Left lung (tissue), 14 donors: ENCODE measurements at places on chromosomes 5 and 9. TPM values are rescaled to one million over a fixed set of nuclear protein-coding genes. Genes with fewer than 3 reads are reported as not detected.

Gene COL15A1
- 42.7 TPM for total RNA-seq

Gene INSYN2B
- total RNA-seq: 0.10 TPM

Gene GKAP1
- total RNA-seq: 4.4 TPM

Gene KIF4B
- total RNA-seq: 0.05 TPM

Gene IL5
- total RNA-seq: not detected

DNA sequence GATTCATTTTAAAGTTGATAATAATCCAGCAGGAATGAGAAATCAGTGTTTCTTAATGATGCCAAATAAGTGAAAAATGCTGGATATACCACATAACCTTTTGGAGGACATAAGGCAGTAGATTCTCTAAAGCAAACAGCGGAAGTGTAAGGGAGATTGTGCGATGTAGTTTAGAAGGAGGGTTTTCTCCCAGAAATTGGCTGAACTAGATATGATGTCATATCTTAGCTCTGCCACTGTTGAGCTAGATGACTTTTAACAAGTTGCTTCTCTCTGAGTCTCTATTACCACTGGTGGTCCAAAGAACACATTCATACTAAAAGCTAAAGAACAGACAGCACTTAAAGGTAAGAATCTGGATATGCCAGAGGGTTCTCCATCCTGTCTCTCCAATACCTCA lies 107.0 kb downstream of the NR6A1 start:
- H3K27ac ChIP-seq: no peak overlapping the region
- H3K4me3 ChIP-seq: no peak overlapping the region
- no peaks in the 10 kb centered on the region for H3K36me3 ChIP-seq
- H3K4me1 ChIP-seq: peaks cover 30% of the 10 kb centered on the region
- no peak for DNase-seq

- no peaks in the 10 kb centered on the region for H3K4me1 ChIP-seq
- no peak for DNase-seq
- no peaks in the 10 kb centered on the region for H3K27me3 ChIP-seq
- H3K36me3 ChIP-seq: no peaks in the 10 kb centered on the region
Observed at GRCh38 chr5:98755406-98755805, 18.1 kb upstream of the RGMB start.

DNA sequence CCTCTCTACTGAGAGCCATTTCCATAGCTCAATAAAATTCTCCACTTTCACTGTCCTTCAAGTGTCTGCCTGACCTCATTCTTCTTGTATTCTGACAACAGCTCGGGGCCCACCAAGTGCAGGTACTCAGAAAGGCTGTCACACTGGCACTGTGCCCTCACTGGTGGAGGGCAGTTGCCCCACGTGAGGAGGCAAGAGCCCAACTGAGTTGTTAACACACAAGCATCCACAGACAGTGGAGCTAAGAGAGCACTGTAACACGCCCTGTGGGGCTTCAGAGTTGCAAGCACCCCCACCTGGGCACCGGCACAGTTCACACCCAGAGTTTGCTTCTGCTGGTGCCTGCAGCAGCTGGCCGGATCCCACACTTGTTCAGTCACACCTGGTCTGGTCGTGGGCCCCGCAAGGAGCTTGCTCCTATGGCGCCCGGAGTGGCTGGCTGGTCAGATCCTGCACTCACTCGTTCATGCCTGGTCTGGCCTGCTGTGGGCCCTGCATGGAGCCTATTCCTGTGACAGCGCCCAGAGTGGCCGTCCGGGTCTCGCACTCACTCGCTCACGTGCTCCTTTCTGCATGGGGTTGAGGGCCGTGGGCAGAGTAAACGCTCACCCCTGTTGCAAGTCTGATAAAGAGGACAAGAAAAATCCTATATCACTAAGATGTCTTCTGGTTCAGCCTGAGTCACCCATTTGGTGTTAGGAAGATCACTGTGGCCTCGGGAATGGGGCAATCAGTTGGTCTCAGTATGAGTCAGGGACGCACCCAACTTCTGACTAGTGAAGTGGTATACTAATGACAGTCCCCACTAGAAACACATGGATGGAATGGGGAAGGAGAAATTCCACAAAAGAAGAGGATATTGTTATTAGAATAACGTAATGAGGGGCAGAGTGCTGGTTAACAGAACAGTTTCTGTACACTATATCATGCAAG lies 87.0 kb upstream of the CCNH start:
- no peaks in the 10 kb centered on the region for H3K27me3 ChIP-seq
- H3K4me3 ChIP-seq: no peak overlapping the region
- H3K27ac ChIP-seq: no peak overlapping the region
- no peaks in the 10 kb centered on the region for H3K36me3 ChIP-seq

GRCh38 chr5:65861830-65862241 lies 64.5 kb upstream of the ERBIN start:
- DNase-seq: peak; percentile 39
- no peaks in the 10 kb centered on the region for H3K27me3 ChIP-seq
- no peak overlapping the region for H3K4me3 ChIP-seq
- peaks cover 6% of the 10 kb centered on the region for H3K4me1 ChIP-seq

Gene NRARP
- 11.3 TPM for total RNA-seq

Gene SUSD1
- total RNA-seq: 32.9 TPM

DNA sequence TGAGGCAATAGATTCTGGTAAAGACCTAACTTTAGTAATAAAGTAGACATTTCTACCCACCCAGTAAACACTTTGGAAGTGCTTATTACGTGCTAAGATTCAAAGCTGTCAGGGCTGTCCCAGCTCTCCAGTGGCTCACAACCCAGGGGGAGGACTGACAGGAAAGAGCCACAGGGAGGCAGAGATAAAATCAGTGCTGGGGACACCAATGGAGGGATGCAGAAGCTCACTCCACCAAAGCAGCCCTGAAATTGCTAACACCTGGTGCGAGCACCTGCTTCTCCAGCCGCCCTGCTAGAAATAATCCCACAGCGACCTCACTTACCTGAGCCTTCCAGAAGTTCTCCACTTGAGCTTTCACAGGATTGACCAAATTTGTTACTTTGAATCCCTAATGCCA lies 501.0 kb downstream of the BNC2 start:
- no peak overlapping the region for H3K4me3 ChIP-seq
- no peaks in the 10 kb centered on the region for H3K27me3 ChIP-seq
- no peaks in the 10 kb centered on the region for H3K4me1 ChIP-seq
- H3K27ac ChIP-seq: no peak overlapping the region

DNA sequence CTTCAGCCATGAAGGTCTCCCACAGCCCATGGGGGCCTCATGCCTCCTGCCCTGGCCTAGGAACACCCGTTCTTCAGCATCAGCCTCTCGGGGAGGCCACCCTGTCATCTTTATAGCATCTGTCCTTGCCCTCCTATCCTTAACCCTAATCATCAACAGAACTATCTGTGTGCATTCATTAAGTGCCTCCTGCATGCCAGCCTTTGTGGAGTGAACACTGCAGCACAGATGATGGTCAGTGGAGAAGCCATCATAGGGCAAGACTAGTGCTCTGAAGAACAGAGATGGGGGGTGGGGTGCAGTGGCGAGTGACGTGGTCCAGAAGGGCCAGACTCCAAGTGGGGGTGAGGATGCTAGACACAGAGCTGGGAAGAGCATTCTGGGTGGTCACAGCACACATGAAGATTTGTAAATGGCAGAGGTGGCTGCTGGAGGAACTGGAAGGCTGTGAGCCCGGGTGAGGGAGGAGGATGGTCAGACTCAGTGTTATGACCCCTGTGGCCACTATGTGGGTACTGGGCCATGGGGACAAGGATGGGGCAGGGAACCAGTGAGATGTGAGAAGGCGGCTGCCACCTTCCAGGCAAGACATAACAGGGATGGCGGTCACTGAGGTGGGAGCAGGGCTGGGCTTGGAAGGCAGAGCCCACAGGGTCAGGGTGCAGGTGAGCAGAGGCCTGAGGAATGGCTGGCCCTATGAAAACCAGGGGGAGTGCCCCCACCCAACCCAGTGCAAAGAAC lies 3.6 kb upstream of the CARD19 start:
- no peak overlapping the region for H3K27ac ChIP-seq
- no peaks in the 10 kb centered on the region for H3K27me3 ChIP-seq
- no peak for DNase-seq
- peaks cover 12% of the 10 kb centered on the region for H3K4me1 ChIP-seq
- H3K36me3 ChIP-seq: no peaks in the 10 kb centered on the region

Gene FAM151B
- total RNA-seq: 4.6 TPM

- DNase-seq: no peak
- H3K36me3 ChIP-seq: no peaks in the 10 kb centered on the region
- H3K27ac ChIP-seq: no peak overlapping the region
- no peaks in the 10 kb centered on the region for H3K27me3 ChIP-seq
Observed at GRCh38 chr5:16580382-16580781, 36.4 kb downstream of the RETREG1 start.

DNA sequence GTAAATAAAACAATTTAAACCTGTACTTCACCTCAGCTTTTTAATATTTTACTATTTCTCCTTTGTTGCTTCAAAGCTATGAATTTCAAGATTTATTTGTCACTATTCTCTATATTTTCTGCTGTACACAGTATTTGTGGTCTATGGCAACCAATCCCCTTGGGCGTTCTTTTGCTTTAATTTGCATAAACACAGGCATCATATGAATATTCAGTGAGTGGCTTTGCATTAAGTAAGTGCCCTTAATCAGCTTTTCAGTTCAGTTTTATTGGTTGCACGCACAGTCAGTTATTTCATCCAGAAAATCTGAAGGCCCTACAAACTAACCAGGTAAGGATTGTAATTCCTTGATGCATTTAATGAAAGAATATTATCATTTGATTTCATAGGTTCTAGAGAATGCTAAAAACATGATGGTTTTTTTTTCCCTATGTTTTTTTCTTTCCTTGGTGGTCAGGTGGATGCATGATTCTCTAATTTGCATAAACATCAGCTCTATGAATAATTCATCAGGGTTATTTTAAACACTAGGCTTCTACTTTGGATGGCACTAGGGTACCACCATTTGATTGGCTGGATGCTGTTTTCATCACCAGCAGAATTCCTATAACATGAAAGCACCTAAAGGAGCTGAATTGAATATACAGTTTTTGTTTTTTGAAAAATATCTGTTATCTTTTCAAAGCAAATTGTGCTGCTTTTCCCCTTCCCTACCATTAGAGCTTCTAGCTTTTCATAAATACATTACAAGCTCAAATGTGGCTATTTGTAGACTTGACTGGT lies 249.2 kb upstream of the CCNH start:
- H3K4me1 ChIP-seq: no peaks in the 10 kb centered on the region
- H3K27me3 ChIP-seq: no peaks in the 10 kb centered on the region
- H3K4me3 ChIP-seq: no peak overlapping the region
- H3K27ac ChIP-seq: no peak overlapping the region

GRCh38 chr5:144844086-144844485 lies 673.4 kb downstream of the KCTD16 start:
- no peaks in the 10 kb centered on the region for H3K4me1 ChIP-seq
- no peak overlapping the region for H3K27ac ChIP-seq
- no peak for DNase-seq
- H3K4me3 ChIP-seq: no peak overlapping the region

GRCh38 chr9:133844398-133844784 lies 106.2 kb upstream of the SARDH start:
- no peaks in the 10 kb centered on the region for H3K36me3 ChIP-seq
- H3K4me3 ChIP-seq: peak overlapping the region; percentile 20
- H3K27me3 ChIP-seq: no peaks in the 10 kb centered on the region

DNA sequence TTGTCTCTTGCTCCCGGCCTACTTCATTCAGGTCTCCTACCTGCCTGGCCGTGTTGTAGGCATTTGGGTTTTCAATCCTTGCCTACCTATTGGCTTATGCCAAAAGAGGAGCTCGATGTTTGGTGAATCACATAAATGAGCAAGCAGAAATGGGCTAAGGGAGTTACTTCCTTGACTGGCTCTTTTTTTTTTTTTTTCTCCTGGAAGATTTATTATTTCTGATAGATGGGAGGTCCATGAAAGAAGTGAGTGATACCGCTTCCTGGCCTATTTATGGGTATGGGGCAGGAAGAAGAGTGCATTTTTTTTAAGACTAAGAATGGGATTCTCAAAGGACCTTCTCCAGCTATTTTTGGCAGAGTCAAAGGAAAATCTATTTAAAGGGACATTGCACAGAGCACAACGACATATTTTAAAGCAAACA lies 294.1 kb downstream of the ARHGAP26 start:
- H3K36me3 ChIP-seq: no peaks in the 10 kb centered on the region
- no peaks in the 10 kb centered on the region for H3K27me3 ChIP-seq

- peaks cover 2% of the 10 kb centered on the region for H3K27me3 ChIP-seq
- no peak overlapping the region for H3K4me3 ChIP-seq
- no peak overlapping the region for H3K27ac ChIP-seq
- no peak for DNase-seq
Observed at GRCh38 chr5:116583085-116583861, 8.7 kb upstream of the SEMA6A start.

GRCh38 chr5:132315529-132316067 lies 21.4 kb downstream of the SLC22A4 start:
- H3K36me3 ChIP-seq: no peaks in the 10 kb centered on the region
- no peaks in the 10 kb centered on the region for H3K4me1 ChIP-seq
- DNase-seq: no peak
- H3K27ac ChIP-seq: no peak overlapping the region
- no peaks in the 10 kb centered on the region for H3K27me3 ChIP-seq
- no peak overlapping the region for H3K4me3 ChIP-seq

DNA sequence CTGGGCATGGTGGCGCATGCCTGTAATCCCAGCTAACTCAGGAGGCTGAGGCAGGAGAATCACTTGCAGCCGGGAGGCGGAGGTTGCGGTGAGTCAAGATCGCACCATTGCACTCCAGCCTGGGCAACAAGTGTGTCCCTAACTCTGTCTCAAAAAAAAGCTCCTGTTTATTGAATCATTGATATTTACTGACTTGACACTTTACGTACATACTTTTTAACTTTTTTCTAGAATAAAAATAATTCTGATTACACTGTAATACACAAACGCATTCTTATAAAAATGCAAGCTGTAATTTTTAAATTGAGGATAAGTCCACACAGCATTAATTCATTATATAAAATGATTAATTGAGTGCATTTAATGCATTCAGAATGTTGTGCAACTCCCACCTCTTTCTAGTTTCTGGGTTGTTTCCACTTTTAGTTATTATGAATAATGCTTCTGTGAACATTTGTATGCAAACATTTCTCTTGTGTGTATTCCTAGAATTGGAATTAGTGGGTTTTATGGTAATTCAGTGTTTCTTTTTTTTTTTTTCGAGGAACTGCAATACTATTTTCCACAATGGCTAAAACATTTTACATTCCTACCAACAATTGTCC lies 15.7 kb downstream of the ERCC6L2 start:
- no peak overlapping the region for H3K27ac ChIP-seq
- no peak overlapping the region for H3K4me3 ChIP-seq
- no peak for DNase-seq

- H3K27ac ChIP-seq: no peak overlapping the region
- H3K4me1 ChIP-seq: peaks cover 9% of the 10 kb centered on the region
- H3K36me3 ChIP-seq: no peaks in the 10 kb centered on the region
- DNase-seq: no peak
- H3K27me3 ChIP-seq: no peaks in the 10 kb centered on the region
Observed at GRCh38 chr9:90167914-90168313, 474.7 kb downstream of the DIRAS2 start.

GRCh38 chr9:136309101-136309801 lies 5.4 kb upstream of the CCDC187 start:
- no peak overlapping the region for H3K27ac ChIP-seq
- H3K4me3 ChIP-seq: no peak overlapping the region
- H3K36me3 ChIP-seq: no peaks in the 10 kb centered on the region
- DNase-seq: peak; percentile 63
- no peaks in the 10 kb centered on the region for H3K4me1 ChIP-seq

Gene TMEFF1
- total RNA-seq: not detected

- H3K27ac ChIP-seq: no peak overlapping the region
- H3K4me1 ChIP-seq: no peaks in the 10 kb centered on the region
- H3K4me3 ChIP-seq: no peak overlapping the region
- peaks cover 78% of the 10 kb centered on the region for H3K36me3 ChIP-seq
- H3K27me3 ChIP-seq: no peaks in the 10 kb centered on the region
- no peak for DNase-seq
Observed at GRCh38 chr5:71482132-71482531, 26.7 kb downstream of the BDP1 start.

GRCh38 chr5:55572600-55572999 lies 37.8 kb upstream of the PLPP1 start:
- peaks cover 10% of the 10 kb centered on the region for H3K4me1 ChIP-seq
- H3K4me3 ChIP-seq: no peak overlapping the region
- no peak overlapping the region for H3K27ac ChIP-seq
- DNase-seq: no peak
